ENCODE measurements at places on chromosomes 12 and 14.

DNA sequence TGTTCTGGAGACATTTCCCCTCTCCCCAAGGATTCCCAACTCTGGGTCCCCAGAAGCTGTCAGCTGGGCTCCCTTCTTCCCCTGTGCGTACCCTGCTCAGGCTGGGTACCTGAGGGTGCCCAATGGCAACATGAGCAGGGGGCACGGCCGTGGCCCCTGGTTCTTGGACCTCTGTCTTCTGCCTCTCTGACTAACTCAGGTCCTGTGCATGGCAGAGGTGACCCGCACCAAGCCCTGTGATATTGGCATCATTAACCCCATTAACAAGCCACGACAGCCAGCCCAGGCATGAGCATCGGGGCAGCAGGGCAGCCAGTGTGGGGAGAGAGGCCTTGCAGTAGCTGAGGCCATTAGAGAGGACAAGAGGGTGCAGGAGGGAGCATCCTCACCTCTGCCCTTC is 28.4 kb downstream of the RTL1 start:
- DNase-seq: no peak

- DNase-seq: no peak
These were observed 612.4 kb downstream of the NRXN3 start for GRCh38 chr14:78782551-78782950.

DNA sequence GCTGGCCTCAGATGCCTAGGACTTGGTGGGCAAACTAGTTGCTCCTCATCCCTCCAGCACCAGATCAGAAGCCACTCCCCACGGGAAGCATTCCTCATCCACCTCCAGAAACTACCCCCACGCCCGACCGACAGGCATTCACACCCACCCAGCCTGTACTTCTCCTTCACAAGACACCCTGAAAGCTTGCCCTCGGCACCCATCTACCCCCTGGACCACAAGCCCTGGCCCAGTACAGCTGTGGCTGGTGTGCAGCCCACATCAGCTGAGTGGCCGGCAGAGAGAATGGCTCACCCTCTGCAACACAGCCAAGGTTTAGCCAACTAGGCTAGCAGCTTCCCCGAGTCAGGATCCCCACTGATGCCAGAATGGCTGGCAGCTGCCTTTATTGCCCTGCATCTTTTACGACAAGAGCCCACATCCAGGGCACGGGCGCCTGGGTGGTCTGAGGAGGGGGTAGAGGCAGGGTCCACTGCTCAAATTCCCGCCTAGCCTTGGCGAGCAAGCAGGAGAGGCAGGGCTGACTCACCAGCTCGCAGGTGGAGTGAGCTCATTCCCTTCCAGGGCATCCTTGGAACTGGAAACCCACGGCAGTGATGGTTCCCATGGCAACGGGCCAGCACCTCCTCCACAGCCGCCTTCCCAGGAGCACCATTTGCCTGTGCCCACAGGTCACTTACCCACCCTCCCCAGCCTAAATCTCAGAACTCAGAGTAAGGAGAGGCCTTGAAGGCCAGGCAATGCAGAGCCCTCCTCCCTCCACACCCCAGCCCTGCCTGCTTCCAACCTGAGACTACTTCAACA is 17.1 kb downstream of the ACTN1 start:
- DNase-seq: no peak

DNA sequence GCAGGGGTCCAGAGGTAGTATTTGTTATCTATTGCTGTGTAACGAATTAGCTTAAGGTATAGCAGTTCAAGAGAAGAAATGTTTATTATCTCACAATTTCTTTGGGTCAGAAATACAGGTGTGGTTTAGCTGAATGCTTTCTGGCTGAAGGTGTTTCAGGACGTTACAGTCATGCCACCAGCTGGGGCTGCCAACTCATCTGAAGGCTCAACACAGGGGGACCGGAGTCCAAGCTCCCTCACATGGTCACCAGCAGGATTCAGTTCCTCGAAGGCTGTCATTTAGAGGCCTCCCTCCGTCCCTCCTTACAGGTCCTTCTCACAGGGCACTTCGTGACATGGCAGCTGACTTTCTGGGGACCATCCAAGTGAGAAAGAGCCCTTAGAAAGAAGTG is 37.5 kb upstream of the SINHCAF start:
- DNase-seq: no peak

- DNase-seq: no peak
These were observed 153.3 kb upstream of the CLEC14A start for GRCh38 chr14:38409071-38409705.

GRCh38 chr12:98244136-98244535 is 271.3 kb upstream of the TMPO start:
- DNase-seq: no peak

- no peak for DNase-seq
These were observed 330.4 kb downstream of the MED13L start for GRCh38 chr12:115946867-115947695.

- DNase-seq: no peak
These were observed 3.3 kb downstream of the BHLHE41 start for GRCh38 chr12:26121323-26122060.

GRCh38 chr14:32588448-32589320 is 259.6 kb downstream of the AKAP6 start:
- DNase-seq: no peak

GRCh38 chr14:101730626-101731186 is 30.8 kb upstream of the PPP2R5C start:
- DNase-seq: no peak

DNA sequence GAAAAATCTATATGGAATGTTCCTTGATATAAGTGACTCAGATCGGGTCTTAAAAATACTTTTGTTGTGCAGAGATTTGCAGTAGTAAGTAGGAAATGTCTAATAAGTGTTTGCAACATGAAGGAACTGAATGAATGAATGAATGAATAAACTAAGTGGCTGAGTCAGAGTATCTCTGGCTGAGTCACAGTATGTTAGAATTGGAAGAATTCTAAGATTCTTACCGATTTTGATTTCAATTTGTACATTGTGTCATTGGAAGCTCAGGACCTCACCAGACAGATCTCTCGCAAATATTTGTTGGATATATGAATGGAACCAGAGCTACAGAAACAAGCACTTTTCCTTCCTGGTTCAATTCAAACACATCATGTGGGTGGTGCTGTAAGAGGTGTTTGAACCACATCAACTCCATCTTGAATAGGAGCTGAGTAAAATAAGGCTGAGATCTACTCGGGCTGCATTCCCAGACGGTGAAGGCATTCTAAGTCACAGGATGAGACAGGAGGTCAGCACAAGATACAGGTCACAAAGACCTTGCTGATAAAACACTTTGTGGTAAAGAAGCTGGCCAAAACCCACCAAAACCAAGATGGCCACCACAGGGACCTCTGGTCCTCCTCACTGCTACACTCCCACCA is 123.9 kb upstream of the FOXN3 start:
- DNase-seq: no peak

GRCh38 chr12:93684716-93685115 is 7.5 kb downstream of the CRADD start:
- DNase-seq: no peak

GRCh38 chr12:39188689-39189088 is 254.2 kb downstream of the KIF21A start:
- DNase-seq: no peak
